ENCODE measurements at places on chromosomes 1 and 21.

DNA sequence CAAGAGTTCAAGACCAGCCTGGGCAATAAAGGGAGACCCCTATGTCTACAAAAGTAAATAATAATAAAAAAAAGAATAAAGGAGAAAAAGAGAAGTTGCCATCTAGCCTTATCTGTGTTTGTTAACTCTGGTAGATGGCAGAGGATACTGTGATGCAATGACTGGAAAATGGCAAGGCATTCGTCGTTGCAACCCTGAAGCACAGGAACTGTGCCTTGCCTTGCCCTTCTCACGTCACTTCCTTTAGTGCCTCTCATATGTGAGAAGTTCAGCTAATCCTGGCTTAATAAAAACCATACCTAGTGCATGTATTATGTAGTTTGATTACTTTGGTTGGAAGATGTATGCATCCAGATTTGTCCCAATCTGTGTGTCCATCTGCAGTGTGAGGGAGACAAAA, 25.8 kb upstream of the PIGC start:
- DNase-seq: no peak

- DNase-seq: no peak
These were observed 172.8 kb upstream of the PTGFR start for GRCh38 chr1:78318011-78318410.

DNA sequence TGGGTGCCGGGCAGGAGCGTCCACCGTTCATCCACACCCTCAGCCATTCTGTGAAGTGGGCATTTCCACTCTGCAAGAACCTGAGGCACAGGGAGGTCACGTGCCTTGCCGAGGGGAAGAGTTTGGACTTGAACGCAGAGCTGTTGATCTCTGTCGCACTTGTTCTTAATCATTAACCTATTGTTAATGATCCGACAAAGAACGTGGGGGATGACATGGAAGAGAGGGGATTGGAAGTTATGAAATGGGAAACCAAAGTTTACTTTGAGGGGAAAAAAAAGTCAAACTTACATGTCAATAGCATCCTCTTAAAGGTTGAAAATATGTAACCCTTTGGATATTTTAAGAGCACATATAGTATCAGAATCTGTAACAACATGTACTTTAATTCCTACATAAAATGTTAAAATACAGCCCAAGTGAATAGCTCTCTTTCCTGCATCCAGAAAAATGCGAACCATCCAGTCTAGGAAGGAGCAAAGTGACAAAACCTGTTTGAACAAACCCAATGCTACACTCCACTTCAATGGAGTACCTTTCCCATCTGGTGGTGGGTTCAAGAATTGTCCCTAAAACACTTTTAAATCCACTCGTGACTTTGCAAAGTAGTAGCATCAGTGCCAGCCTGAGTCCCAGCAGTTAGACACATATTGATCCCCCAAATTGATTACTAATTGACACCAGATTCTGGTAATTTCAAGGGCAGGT, 75.5 kb downstream of the SETD4 start:
- DNase-seq: no peak

GRCh38 chr1:14254251-14254650, 344.2 kb upstream of the KAZN start:
- DNase-seq: no peak

GRCh38 chr21:31922881-31923280, 50.1 kb downstream of the HUNK start:
- DNase-seq: no peak

- DNase-seq: no peak
These were observed 53.6 kb downstream of the SLC66A1 start for GRCh38 chr1:19365721-19366120.

DNA sequence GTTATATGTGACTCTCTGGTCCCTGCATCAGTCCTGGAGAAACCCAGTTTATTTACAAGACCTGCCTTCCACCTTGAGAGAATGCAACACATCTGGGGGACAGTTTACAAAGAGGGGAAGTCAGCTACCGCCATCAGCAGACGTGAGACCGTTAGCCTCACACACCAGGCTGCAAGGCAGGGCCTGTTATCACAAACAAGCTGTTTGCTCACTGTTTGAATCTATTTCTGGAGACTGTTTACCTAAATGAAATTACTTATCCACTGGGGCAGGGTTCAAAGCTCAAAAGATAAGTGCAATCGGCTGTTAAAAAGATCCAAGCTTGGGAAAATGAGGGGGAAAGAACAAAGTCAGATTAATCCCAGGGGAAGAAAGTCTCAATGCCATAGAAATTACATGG, 134.4 kb downstream of the ZNF281 start:
- DNase-seq: no peak

GRCh38 chr1:109806733-109807400, 43.1 kb upstream of the EPS8L3 start:
- DNase-seq: no peak

DNA sequence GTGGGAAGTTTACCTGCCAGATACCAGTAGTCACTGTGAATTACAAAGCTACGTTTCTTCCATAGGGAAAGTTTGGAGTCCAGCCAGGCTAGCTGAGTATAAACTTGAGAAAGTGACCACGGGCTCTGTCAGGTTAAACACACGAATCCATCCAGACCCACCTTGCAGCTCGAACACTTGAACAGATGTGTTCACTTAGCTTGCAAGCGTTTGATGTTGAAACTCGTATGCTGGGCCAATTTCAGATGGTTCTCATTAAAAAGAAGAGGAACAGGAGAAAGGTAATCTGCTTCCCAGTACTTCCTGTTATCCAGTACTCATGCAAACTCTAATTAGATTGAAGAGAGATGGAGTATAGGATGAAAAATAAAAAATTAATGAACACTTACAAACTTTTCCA, 636.4 kb downstream of the SMYD3 start:
- DNase-seq: no peak

- DNase-seq: no peak
These were observed 113.2 kb upstream of the KAZN start for GRCh38 chr1:14485285-14485684.

DNA sequence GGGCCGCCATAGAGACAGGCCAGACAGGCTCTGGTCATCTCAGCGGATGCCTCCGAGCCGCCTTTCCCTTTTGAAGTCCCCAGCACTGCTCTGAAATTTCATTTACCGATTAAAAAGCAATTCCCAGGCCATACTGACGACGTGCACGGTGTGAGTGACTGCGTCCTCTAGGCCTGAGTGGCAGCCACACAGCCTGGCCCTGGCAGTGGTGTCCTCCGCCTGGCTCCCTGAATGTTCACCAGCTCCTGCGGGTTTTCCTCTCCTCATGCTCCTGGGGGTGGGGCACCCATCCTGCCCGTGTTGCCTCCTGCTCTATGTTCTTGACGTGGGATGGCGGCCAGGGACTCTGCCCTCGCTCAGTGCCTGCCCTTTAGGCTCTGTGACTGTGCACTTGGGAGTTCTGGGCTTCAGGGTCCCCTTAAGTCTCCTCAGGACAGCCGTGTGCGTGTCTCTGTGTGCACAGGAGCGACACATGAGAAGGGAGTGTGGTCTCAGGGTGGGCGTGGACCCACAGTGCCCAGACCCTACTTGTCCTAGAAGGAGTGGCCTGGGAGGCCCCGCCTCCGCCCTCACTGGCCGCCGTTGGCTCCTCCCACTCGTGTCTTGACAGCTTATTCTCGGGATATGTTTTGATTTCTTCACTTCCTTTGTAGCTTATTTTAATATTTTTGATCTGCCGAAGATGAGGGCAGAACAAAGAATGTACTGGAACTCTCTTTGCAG, 3.6 kb downstream of the SKI start:
- DNase-seq: peak; percentile 64

- no peak for DNase-seq
These were observed 86.6 kb downstream of the DMRTB1 start for GRCh38 chr1:53545663-53546408.

DNA sequence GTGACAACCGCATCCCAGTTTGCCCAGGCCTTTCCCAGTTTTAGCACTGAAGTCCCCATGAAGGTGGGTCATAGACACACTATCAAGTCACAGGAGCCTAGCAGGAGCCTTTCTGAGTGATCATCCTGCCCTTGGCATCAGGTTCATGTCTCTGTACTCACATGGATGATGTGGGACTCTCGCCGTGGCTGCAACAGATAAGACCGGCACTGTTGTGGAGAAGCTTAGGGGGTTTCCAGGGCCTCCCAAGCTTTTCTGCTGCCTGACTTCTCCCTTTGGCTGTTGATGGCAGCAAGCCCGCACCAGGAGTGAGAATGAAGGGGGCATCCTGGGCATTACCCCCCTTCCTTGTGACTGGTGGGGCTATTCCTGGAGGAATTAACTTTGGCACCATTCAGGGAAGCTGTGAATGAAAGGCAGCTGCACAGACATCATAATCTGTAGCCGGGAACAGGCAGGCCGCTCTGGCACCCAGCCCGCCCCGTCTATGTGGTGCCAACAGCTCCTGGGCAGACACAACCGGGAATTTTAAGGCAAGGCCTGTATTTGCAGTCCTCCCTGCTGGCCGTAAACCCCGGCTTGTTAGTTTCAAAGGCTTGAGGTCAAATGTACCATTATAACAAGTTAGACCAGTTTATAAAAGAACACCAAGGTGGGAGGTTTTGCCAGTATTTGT, 148.6 kb downstream of the HUNK start:
- DNase-seq: no peak
